ENCODE measurements at places on chromosomes 1 and 21.

DNA sequence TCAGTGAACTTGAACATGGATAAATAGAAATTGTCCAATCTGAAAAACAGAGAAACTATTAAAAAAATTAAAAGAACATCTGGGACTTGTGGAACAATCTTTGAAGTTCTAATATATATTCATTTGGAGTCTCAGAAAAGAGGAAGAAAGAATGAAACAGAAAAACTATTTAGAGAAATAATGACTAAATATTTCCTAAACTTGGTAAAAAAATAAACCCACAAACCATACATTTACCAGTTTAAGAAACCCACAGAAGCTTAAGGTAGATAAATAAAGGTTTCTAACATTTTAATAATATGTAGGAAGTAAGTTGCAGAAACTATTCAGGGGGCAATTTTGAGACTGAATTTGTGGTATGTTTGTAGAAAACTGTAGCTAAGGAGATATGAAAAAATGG, 437.8 kb downstream of the PTBP2 start:
- DNase-seq, result no peak

- peak; percentile 96 for DNase-seq
Observed at GRCh38 chr21:34915364-34915841, 133.7 kb downstream of the RUNX1 start.

- DNase-seq, result no peak
Observed at GRCh38 chr1:2941907-2942306, 79.4 kb upstream of the ACTRT2 start.

GRCh38 chr1:206097381-206097780, 19.8 kb downstream of the AVPR1B start:
- no peak for DNase-seq

- no peak for DNase-seq
Observed at GRCh38 chr1:204110894-204111633, 38.1 kb downstream of the SOX13 start.

DNA sequence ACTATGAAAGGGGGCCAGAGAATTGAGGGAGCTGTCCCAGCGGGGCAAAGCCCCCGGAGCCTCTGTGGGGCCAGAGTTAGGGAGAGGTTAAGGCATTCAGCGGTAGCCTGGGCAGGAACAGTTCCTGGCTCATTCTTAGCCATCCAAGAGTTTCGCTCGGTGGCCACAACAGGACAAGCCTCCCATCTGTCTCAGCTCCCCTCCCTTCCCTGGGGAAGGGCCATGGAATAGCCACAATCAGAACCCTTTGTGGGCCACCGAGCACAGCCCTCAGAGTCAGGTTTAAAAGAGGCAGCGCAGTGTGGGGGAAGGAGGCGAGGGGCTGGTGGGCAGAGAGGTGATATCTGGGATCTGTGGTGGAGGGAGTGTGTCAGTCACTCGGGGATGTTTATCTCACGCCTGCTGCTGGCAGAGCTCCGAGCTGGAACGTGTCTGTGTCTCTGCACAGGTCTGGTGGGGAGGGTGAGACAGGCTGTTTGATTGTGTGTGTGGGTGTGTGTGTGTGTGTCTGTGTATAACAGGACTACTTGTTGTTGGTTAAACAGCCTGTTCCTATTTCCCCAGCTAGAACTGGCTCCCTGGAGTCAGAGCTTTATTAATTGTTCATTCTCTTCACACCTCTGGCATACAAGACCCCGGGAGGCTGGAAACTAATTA, 49.6 kb upstream of the GOLT1A start:
- DNase-seq, result no peak

DNA sequence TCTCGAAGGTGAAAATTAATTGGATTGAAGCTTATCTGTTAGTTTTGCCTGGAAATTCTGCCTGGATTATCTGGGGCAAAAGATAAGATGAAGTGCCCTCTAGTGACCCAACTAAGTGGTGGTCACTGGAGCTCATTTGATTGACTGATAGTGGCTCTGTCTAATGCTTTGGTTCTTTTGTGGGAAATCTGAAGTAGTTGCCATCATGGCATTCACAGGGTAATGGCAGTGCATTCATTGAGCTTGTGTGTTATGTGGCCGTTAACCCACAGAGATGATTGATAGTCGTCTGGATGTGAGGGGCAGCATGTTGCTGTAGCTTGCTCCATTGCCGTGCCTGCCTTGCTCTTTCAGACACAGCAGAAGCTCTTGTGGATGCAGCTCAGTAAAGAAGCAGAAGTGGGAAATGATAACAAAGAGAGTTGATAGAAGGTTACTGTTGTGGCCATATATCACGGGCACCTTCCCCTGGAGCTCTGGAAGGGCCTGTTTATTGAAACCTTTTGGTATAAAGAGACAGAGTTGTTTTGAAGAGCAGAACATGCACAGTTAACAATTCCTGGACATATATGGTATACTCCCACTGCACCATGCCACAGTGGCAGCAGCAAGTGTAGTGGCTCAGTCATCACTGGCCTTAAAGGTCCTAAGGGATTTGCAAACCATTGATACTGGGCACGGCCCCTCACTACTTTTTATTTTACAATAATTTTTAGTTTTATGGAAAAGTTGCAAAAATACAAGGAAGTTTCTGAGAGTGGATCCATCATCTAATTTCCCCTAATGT, 42.0 kb downstream of the CXADR start:
- DNase-seq, result peak; percentile 5

DNA sequence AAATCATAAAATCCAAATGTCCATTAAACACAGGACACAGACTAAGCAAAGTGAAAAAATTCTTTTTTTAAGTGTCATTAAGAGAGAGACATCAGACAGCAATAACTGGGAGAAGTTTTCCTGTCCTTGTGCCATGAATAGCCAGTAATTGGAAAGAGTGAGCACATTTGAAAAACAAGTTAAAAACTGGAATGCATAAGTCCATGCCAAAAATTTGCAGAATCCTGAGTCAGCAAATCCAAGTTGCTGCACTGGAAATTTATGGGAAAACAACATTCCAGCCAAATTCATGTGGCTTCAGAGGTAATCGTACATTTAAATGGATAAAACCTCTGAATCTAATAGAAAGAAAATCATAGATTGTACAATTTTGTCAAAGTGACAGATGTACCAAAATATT, 291.4 kb downstream of the LRRC40 start:
- DNase-seq, result peak; percentile 97

GRCh38 chr1:232684371-232685105, 54.6 kb upstream of the SIPA1L2 start:
- DNase-seq, result peak; percentile 9

GRCh38 chr1:201728731-201729130, 100.2 kb upstream of the IPO9 start:
- no peak for DNase-seq

DNA sequence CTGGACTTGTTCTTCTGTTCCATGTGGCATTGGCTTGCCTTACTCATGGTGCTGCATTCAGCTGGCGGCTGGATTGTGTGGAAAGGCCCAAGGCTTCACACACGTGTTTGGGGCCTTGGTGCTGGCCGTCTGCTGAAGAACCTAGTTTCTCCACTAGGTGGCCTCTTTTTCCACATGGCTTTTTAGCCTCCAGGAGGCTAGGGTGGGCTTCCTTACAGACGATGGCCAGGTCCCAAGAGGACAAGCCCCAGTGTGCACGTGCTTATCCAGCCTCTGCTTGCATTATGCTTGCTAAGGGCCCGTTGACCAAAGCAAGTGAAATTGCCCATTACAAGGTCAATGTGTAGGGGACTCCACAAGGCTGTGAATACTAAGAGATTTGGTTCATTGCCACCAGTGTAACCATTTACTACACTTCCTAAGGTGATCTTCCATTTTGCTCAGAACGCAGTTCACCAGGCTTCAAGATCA, 47.5 kb upstream of the FOXO6 start:
- peak; percentile 23 for DNase-seq

DNA sequence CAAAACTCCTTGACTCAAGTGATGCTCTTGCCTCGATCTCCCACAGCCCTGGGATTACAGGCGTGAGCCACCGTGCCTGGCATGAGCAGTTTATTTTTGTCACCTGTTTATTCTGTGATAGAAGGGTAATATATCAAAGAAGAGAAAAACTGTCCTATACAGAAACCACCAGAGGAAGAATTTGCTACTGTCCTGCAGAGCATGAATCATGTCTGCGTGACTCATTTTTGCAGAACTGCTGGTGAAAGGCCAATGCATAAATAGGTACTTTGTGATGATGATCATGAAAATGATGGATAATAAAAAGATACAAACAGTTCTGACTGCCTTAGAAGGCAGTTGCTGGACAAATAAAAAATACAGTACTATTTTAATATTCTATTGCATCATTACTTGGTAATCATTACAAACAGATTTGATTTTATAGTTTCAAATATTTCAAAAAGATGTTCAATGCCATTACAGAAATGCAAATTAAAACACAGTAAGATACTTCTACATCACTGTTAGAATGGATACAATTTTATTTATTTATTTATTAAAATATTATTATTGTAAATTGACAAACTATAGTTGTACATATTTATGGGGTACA, 26.5 kb downstream of the RIPPLY3 start:
- peak; percentile 51 for DNase-seq

GRCh38 chr21:15199414-15200383, 134.9 kb upstream of the NRIP1 start:
- DNase-seq, result no peak

- no peak for DNase-seq
Observed at GRCh38 chr1:63721531-63722189, 52.2 kb upstream of the ROR1 start.

- DNase-seq, result peak; percentile 24
Observed at GRCh38 chr1:63322114-63322943, at the start of gene FOXD3. Gene FOXD3, plus strand, starts transcription at chr1:63322567. Its CDS starts 492 bp downstream, at chr1:63323059.

GRCh38 chr1:12435639-12436344, 182.2 kb downstream of the DHRS3 start:
- DNase-seq, result peak; percentile 16

GRCh38 chr21:26881504-26882228, 36.5 kb upstream of the ADAMTS1 start:
- peak; percentile 28 for DNase-seq

GRCh38 chr1:69077198-69077597, 490.5 kb upstream of the LRRC7 start:
- DNase-seq, result no peak

- peak; percentile 67 for DNase-seq
Observed at GRCh38 chr1:232620356-232620969, 9.5 kb downstream of the SIPA1L2 start.

- DNase-seq, result peak; percentile 93
Observed at GRCh38 chr1:208025031-208025430, 114.1 kb upstream of the CD34 start.

DNA sequence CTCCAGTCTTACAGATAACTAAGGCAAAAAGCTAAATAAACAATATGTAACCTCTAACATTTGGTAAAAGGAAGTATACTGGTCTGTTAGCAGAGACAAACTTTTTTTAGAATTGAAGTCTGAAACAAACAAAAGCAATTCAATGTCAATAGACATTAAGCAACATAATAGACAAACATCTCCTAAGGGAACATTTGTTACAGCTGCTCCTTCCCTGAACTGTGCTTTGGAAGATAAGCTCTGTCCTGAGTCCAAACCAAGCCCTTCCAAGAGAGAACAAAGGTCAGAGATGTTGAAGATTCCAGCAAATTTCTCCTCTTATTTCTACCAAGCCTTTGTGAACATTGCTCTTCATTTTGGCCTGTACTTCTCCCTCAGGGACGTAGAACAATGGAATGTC, 25.3 kb downstream of the FMO2 start:
- no peak for DNase-seq

DNA sequence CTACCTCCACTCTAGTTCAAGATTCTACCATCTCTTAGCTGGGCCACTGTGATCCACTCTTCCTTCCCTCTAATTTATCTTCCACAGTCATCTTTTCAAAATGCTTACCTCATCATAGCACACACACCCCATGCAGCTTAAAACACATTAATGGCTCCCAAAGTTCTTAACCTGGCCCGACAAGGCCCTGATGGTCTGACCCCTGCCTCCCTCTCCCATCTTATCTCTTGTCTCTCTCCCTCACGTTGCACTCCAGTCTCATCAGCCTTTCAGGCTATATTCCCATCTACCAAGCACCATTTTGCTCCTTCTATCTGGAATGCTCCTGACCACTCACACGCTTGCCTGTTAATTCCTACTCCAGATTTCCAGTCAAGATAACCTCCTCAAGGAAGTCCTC, 2.5 kb upstream of the ZBTB8A start:
- no peak for DNase-seq

GRCh38 chr1:79496129-79496528, 489.6 kb upstream of the ADGRL4 start:
- DNase-seq, result no peak

- DNase-seq, result no peak
Observed at GRCh38 chr21:42305707-42306147, 9.5 kb downstream of the TFF3 start.

GRCh38 chr1:107804741-107805140, 160.2 kb downstream of the VAV3 start:
- DNase-seq, result no peak

- no peak for DNase-seq
Observed at GRCh38 chr21:34261841-34262468, 101.9 kb upstream of the KCNE2 start.

GRCh38 chr21:19899645-19900044, 1098.6 kb upstream of the NCAM2 start:
- DNase-seq, result no peak

- DNase-seq, result no peak
Observed at GRCh38 chr21:16007943-16008342, 278.2 kb downstream of the USP25 start.

DNA sequence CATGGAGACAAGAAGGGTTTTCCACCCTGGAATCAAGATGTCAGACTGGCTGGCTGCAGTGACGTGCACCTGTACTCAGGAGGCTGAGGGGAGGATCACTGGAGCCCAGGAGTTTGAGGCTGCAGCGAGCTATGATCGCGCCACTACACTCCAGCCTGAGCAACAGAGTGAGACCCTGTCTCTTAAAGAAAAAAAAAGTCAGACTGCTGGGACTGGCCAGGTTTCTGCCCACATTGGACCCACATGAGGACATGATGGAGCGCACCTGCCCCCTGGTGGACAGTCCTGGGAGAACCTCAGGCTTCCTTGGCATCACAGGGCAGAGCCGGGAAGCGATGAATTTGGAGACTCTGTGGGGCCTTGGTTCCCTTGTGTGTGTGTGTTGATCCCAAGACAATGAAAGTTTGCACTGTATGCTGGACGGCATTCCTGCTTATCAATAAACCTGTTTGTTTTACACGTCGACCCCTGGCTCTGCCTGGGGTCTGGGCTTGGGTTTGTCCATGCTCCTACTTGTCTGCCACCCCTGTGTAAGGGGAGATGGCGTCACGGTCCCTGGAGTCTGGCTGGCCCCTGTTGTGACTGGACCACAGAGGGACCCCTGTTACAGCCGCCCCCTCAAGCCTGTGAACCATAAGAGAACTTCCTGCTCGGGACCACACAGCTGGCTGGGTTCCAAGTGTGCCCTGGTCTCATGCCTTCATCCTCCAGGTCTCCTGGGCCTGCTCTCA, 20.9 kb upstream of the VPS13D start:
- peak; percentile 65 for DNase-seq

Measured in AG10803 (cell line).